Endothelial cell of umbilical vein (primary cell): ENCODE measurements at places on chromosomes 5 and 9. TPM values are rescaled to one million over a fixed set of nuclear protein-coding genes. Genes with fewer than 3 reads are reported as not detected.

Gene TXNDC8
- not detected in 2 replicates for polyA plus RNA-seq

DNA sequence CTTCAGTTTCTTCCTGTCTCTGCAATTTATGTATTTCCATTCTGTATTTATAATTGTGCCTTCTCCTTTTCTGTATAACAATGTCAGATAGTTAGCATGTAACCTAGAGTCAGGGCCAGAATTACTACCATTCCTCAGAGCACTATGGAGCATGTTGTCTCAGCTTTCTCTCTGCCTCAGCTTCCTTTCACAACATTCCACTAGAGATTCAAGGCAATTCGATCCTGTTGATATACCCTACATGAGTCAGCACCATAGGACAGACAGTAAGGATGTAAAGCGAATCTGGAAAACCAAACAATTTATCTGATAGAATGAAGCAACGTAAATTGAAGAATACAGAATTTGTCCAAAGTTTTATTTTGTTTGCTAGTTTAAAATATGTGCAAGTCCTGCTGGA is 728.3 kb upstream of the SEMA6A start:
- no peak for DNase-seq

- DNase-seq, result peak; percentile 91
Observed at GRCh38 chr5:100270023-100270771, 265.0 kb upstream of the FAM174A start.

- DNase-seq, result no peak
Observed at GRCh38 chr9:121303456-121304451, 35.8 kb downstream of the GSN start.

Gene CD72
- 0.39 TPM in 1 of 2 replicates, not detected in the other for polyA plus RNA-seq

Gene PCDHB5
- polyA plus RNA-seq, result 0.49 and 0.80 TPM in 2 replicates

DNA sequence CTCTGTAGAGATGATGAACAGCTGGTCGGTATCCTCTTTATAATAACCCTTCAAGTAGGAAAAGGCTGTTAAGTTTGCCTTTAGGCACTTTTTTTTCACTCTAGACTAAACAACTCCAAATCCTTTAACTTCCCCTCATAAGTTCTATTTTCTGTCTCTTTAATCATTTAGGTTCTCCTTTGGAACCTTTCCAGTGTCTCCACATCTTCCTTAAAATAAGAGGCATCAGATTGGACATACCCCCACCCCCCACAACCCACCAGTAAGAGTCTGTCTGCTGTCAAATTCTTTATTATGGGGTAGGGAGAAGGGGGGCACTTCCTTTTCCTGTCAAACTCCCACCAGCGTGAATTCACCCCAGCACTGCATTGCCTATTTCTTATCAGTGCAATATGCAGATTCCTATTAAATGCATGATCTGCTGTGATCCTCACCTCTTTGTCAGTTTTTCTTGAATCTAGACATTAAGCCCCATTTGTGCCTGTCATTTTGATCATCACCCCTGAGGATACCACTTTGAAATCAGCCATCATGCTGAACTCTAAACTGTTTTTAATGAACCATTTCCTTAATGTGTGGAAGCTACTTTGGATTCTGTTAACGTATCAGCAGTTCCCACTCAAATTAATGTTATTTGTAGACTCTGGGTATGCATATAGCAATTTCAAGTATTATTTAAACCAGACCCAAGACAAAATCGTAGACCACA is 212.2 kb downstream of the PDZD2 start:
- DNase-seq, result no peak

Gene STARD4
- polyA plus RNA-seq, result 21.4 and 33.6 TPM in 2 replicates

DNA sequence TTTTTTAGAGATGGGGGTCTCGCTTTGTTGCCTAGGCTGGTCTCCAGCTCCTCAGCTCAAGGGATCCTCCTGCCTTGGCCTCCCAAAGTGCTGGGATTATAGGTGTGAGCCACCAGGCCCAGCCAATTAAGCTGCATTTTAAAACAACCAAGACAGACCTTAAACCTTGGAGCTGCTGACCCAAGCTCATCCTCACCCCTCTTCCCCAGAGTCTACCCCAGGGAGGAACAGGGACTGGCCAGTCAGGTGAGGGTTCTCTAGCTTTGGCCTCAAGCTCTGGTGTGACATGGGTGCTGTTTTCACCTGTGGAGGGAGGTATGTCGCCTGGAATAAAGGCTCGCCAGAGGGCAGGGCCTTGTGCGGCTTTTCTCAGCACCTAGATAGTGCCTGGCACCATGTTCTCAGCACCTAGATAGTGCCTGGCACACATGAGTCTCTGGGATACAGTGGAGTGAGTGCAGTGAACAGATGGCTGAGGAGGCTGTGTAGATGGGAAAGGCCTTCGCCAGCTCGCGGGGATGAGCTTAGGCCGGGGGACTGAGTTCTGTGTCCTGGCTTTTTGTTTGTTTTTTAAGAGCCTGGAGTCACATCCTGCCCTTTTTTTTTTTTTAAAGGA is 7.4 kb downstream of the CDK9 start:
- peak; percentile 45 for DNase-seq

DNA sequence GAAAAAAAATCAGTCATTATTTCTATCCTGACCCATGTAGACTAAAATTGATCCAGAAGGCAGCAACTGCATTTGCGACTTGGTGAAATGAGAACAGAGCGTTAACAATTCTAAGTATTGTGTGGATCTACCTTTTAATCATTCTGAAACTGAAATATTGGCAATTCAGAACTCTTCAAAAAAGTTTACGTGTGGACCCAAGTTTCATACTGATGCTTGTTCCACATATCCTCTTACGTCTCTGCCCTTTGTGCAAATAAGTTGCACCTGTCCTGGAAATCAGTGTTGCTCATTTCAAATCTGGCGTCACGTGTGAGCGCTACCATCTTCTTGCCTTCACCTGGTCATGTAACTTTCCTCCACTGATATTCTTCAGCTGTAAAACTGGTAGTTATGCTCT is 74.7 kb downstream of the NTRK2 start:
- no peak for DNase-seq

GRCh38 chr5:103177543-103177942 is 57.4 kb downstream of the PPIP5K2 start:
- no peak for DNase-seq

DNA sequence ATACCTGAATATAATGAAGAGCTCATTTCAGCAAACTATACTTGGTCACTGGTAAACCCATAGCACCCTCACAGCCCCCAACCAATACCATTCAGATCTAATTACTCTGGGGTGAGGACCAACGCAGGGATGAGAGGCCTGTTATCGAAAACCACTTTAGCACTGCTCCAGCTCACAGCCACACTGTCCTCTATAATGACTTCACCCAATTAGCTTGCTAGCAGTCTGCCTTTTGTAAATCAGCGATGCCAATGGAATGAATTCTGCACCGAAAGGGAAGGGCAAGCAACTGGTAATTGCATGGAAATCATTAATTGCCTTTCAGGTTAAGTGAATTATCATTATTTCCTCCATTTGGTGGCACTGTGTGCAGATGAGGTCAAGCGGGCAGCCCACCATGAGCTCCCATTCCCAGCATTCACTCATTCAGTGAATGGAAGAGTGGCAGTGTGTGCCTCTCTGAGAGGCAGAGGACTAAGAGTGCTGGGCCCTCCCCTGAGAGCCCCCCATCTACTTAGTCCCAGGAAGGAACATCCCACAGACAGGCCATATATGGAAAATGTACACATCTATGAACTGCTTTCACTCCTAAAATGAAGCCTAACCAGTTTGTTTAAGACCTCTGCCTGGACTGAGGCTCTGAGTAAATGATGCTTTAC is 262.1 kb downstream of the SPOCK1 start:
- DNase-seq, result no peak

DNA sequence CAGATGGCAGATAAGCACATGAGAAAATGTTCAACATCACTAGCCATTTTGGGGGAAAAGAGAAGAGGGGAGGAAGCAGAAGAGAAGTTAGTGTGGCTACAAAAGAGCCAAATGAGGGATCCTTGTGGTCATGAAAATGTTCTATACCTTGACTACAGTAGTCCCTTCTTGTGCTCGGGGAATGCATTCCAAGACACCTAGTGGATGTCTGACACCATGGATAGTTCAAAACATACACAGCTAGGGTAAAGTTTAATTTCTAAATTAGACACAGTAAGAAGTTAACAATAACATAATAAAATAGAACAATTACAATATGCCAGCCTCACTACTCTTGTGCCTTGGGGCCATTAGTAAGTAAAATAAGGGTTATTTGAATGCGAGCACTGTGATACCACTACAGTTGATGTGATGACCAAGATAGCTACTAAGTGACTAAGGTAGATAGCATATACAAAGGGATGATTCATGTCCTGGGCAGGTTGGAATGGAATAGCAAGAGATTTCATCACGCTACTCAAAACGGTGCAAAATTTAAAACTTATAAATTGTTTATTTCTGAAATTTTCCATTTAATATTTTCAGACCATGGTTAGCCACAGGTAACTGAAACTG is 344.1 kb downstream of the NR2F1-AS1 start:
- no peak for DNase-seq

Gene ECSCR
- polyA plus RNA-seq, result 1,085 and 1,188 TPM in 2 replicates

GRCh38 chr5:108639366-108639765 is 108.3 kb upstream of the FER start:
- DNase-seq, result no peak

DNA sequence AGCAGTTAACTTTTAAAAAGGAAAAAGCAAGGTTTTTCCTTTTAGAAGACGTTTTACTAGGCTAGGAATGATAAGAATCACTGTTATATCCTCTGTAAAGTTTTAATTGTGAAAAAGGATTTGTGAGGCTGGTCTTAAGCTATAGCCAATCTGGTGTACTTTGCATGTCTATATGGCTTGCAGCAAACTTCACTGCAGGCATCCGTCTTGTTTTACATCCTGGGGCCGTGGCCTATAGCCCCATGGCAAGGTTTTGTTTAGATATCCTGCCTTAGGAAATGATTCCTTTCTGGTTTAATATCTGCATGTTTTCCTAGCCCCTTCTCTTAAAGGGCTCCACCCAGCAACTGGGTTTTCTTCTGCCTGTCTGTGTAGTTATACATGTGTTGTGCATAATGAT is 272.8 kb downstream of the ICE1 start:
- DNase-seq, result no peak

Gene TRIM36
- polyA plus RNA-seq, result 0.67 and 0.76 TPM in 2 replicates

DNA sequence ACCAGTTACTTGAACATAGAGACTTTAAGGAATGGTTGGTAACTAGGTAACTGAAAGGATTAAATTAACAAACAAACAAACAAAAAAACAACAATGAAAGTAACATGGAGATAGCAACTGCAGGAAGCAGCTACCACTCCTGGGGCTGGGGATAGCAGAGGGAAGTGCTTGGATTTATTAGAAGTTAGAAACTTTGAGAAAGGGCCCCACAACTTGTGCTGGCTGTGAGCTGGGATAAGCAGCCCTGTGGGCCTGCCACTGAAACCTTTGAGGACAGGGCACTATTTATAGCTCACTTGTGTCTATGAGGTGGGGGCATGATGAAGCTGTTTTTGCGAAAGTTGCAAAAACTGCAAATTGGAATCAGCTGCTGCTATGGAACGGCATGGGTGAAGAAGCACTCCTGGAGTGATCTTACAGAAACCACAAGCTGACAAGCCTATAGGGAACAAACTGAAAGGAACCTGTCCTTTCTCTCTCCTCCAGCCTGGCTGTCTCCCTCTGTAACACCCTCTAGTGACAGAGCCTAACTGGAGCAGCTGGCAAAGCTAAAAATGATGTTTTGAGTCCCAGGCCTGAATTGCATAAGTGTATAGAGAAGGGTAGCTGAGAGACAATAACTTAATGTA is 91.4 kb upstream of the RANBP6 start:
- peak; percentile 44 for DNase-seq

- DNase-seq, result no peak
Observed at GRCh38 chr5:96961053-96961452, 25.2 kb downstream of the LNPEP start.

DNA sequence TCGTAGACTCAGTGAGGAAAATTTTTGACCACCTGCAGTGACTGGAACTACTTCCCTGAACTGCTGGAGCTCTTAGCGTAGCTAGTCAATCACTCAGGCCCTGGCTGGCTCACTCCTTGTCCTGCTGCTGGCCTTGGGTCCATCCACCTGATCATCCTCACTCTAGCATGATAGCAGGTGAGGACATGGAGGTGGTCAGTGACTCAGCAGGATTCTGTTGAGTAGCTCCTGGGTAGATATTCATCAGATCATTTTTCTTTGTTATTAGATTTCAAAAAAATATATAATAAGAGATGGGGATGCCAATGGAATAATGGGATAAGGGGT is 25.0 kb upstream of the SEMA4D start:
- no peak for DNase-seq

- no peak for DNase-seq
Observed at GRCh38 chr9:115022760-115023434, 92.5 kb upstream of the TNFSF8 start.
